ENCODE measurements at places on chromosomes 4 and X. TPM values are rescaled to one million over a fixed set of nuclear protein-coding genes. Genes with fewer than 3 reads are reported as not detected.

DNA sequence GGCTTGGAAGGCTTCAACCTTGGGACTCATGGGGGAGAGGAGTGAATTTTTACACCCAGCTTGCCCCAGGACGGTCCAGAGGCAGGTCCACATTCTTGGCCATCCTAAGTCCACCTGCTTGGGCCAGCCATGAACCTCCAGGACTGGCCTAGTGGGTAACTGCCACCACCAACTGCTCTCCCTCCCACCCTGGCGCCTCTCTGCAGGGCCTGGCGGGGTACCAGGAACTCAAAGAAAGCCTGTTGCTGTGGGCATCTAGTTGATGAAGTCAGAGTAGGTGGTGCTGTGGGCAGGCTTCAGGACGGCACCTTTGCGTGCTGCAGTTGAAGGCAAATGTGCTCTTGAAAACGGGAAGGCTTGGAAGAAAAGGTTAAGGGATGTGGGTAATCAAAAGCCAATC is 12.0 kb downstream of the BCOR start:
- H3K36me3 ChIP-seq: no peaks in the 10 kb centered on the region
- peak overlapping the region; percentile 63 for H3K4me3 ChIP-seq
- DNase-seq: no peak
- peak overlapping the region; percentile 44 for H3K27ac ChIP-seq
- H3K27me3 ChIP-seq: no peaks in the 10 kb centered on the region

GRCh38 chr4:79078339-79078738 is 139.1 kb upstream of the PAQR3 start:
- H3K27ac ChIP-seq: no peak overlapping the region
- H3K27me3 ChIP-seq: no peaks in the 10 kb centered on the region
- DNase-seq: no peak
- H3K4me1 ChIP-seq: no peaks in the 10 kb centered on the region

DNA sequence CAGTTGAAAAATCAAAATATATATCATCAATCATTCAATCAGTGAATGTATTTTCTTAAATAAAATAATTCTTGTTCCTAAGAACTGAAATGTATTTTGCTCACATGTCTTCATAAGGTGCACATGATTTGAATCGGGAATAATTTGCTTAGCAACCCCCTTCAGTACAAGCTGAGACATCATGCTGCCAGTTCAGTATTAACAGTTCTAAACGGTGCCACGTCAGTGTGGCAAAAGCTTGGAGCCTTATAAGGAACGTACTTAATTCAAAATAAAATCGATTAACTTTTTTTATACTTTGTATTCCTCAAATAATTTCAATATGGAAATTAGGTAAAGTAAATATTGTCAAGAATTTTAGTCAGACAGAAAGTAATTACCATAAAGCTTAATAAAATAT is 287.9 kb downstream of the CCSER1 start:
- H3K27ac ChIP-seq: no peak overlapping the region
- H3K4me3 ChIP-seq: no peak overlapping the region
- H3K36me3 ChIP-seq: no peaks in the 10 kb centered on the region
- no peaks in the 10 kb centered on the region for H3K4me1 ChIP-seq
- DNase-seq: no peak

- no peaks in the 10 kb centered on the region for H3K4me1 ChIP-seq
- no peak for DNase-seq
- H3K27me3 ChIP-seq: no peaks in the 10 kb centered on the region
- H3K27ac ChIP-seq: peak overlapping the region; percentile 54
- H3K36me3 ChIP-seq: no peaks in the 10 kb centered on the region
Measured at GRCh38 chr4:25929298-25929686, 15.3 kb downstream of the SMIM20 start.

DNA sequence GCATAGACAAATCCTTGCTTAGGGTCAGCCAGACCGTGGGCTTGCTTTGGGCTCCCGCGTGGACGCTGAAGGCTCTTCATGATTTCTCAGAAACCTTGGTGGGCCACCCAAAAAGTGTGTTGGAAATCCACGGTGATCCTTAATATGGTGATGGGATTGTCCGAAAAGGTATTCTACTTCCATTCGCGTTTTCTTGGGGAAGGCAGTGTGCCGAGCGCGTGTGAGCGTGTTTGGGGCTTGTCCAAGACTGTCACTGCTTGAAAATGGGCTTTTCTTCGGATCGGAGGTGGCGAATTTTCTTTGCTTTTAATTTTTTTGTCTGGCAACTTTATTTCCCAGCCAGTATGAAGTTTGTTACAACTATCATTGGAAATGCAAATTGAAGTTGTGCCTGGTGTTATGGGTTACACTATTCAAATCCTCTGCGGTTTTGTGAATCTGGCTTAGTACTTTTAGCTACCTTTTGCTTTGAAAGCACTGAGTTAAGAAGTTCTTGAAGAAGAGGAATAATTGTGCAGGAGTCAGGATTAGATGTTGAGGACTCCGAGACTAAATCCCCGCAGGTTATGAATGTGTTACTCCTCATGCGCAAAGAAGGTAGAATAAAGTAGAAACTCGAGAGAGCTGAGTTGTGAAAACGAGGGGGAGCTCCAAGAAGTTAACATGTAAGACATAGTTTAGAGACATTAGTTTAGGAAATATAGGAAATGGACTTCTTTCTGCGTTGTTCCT is 3.2 kb downstream of the SPRY1 start:
- H3K4me1 ChIP-seq: peaks cover 4% of the 10 kb centered on the region
- H3K36me3 ChIP-seq: no peaks in the 10 kb centered on the region
- DNase-seq: no peak
- peak overlapping the region; percentile 84 for H3K4me3 ChIP-seq
- H3K27ac ChIP-seq: peak overlapping the region; percentile 93

DNA sequence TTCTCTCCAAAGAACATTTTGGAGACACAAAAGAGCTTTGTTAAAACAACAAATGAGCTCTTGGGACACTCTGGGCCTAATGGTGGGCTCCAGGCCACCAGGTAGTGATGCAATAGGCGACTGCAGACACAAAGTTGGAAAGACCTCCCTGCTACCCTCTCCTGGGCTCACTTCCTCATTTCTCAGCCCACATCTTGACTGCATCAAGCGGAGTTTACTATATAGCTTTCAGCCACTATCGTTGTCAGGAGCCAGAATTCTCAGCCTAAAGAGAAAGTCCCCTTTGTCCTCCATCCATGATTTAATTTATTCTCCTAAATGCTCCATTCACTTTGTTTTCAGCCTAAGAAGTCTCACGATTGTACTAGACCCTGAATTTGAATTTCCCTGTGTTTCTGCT is 114.9 kb downstream of the EFHC2 start:
- H3K4me1 ChIP-seq: no peaks in the 10 kb centered on the region
- H3K27ac ChIP-seq: no peak overlapping the region
- DNase-seq: no peak
- H3K4me3 ChIP-seq: no peak overlapping the region
- no peaks in the 10 kb centered on the region for H3K36me3 ChIP-seq

DNA sequence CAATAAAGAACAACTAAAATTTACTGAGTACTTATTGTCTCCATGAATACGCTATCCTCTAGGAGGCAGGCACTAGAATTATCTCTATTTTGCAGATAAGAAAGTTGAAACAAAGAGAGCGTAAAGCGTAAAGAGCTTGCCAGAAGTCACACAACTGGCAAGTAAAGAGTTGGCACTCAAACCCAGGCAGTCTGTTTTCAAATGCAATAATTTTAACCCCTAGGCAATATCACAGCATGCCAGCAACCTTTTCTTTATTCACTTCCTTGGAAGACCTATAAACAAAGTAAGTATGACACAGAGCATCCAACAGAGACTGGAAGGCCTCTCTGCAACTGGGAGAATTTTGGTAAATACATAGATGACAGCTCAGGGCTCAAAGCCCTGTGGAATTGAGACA is 23.2 kb upstream of the AMELX start:
- no peaks in the 10 kb centered on the region for H3K4me1 ChIP-seq
- H3K4me3 ChIP-seq: no peak overlapping the region
- no peaks in the 10 kb centered on the region for H3K36me3 ChIP-seq

- no peaks in the 10 kb centered on the region for H3K4me1 ChIP-seq
- no peak overlapping the region for H3K27ac ChIP-seq
- no peaks in the 10 kb centered on the region for H3K36me3 ChIP-seq
- DNase-seq: no peak
Measured at GRCh38 chr4:172945611-172946010, 223.0 kb upstream of the GALNT7 start.

- no peaks in the 10 kb centered on the region for H3K4me1 ChIP-seq
- no peak overlapping the region for H3K27ac ChIP-seq
- DNase-seq: no peak
- no peaks in the 10 kb centered on the region for H3K36me3 ChIP-seq
Measured at GRCh38 chr4:31601793-31602192, 881.6 kb downstream of the PCDH7 start.

- H3K36me3 ChIP-seq: no peaks in the 10 kb centered on the region
- H3K4me3 ChIP-seq: no peak overlapping the region
- no peak for DNase-seq
- no peak overlapping the region for H3K27ac ChIP-seq
- no peaks in the 10 kb centered on the region for H3K27me3 ChIP-seq
Measured at GRCh38 chr4:115361781-115362180, 248.4 kb upstream of the NDST4 start.

DNA sequence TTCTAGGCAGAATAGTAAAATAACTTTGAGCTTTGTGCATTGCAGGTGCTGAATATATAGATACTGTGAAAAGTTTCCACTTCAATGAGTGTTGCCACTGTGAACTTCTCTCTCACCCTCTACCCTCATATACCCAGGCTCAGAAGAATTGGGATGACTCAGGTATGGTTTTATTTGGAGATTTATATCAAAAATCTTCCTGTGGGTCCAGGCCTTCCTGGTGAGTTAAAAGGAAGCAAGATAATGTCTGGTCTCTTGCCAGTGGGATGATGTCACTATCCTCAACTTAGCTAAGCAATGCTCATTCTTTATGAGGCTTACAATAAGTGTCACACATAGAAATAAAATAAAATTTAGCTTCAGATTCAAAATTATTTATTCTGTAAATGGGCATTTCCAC is 153.3 kb upstream of the TENT5D start:
- H3K27me3 ChIP-seq: no peaks in the 10 kb centered on the region
- H3K27ac ChIP-seq: no peak overlapping the region
- no peak for DNase-seq

- DNase-seq: no peak
- no peaks in the 10 kb centered on the region for H3K27me3 ChIP-seq
- no peaks in the 10 kb centered on the region for H3K4me1 ChIP-seq
- H3K4me3 ChIP-seq: no peak overlapping the region
- no peaks in the 10 kb centered on the region for H3K36me3 ChIP-seq
Measured at GRCh38 chr4:53671757-53672156, 80.5 kb upstream of the LNX1 start.

DNA sequence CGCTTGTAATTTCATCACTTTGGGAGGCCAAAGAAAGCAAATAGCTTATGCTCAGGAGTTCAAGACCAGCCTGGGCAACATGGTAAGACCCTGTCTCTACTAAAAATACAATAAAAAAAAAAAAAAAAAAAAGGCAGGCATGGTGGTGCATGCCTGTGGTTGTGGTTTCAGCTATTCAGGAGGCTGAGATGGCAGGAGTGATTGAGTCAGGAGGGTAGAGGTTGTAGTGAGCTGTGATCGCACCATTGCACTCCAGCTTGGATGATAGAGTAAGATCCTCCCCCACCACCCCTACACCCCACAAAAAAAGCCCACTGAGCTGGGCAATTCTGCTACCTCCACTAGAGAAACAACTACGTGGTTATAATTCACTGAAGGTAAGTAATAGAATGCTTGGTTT is 118.8 kb upstream of the PCDH18 start:
- H3K4me3 ChIP-seq: no peak overlapping the region
- H3K4me1 ChIP-seq: no peaks in the 10 kb centered on the region
- no peaks in the 10 kb centered on the region for H3K27me3 ChIP-seq
- no peak for DNase-seq
- no peak overlapping the region for H3K27ac ChIP-seq

DNA sequence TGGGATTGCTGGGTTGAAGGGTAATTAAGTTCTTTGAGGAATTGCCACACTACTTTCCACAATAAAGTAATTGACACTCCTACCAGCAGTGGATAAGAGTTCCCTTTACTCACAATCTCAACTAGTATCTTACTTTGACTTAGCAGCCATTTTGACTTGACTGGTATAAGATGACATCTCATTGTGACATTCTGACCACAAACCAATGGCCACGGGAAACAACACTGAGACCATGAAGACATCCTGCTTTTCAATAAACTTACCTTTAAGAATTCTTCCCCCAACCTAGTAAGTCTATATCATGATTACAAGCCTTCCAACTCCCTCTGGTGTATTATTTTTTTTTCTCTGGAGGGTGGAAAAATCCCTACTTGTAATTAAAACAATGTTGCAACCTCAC is 66.9 kb upstream of the WDR1 start:
- no peak overlapping the region for H3K4me3 ChIP-seq
- no peak overlapping the region for H3K27ac ChIP-seq
- no peaks in the 10 kb centered on the region for H3K4me1 ChIP-seq
- no peaks in the 10 kb centered on the region for H3K27me3 ChIP-seq
- H3K36me3 ChIP-seq: no peaks in the 10 kb centered on the region
- no peak for DNase-seq

DNA sequence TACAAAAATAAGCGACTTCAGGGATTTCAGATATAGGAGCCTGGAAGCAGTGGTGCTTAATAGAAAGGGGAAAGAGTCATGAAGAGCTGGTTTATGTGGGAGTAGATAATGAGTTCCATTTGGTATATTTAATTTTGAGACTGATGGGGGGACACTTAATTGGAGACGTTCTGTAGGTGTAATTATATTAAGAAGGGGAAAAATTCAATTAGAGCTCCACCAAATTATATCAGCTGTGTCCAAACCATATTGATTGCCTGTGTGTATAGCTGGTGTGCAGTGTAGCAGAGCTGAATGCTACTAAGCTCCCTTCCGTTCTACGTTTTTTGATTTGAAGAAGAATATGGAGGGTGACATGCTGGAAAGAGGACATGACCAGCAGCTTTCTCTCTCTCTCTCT is 282.3 kb downstream of the DMD start:
- DNase-seq: no peak
- H3K27ac ChIP-seq: no peak overlapping the region
- H3K27me3 ChIP-seq: no peaks in the 10 kb centered on the region
- H3K4me1 ChIP-seq: no peaks in the 10 kb centered on the region
- no peaks in the 10 kb centered on the region for H3K36me3 ChIP-seq

GRCh38 chrX:66046612-66047235 is 6.8 kb upstream of the VSIG4 start:
- H3K27ac ChIP-seq: no peak overlapping the region
- no peak for DNase-seq
- H3K36me3 ChIP-seq: no peaks in the 10 kb centered on the region
- no peaks in the 10 kb centered on the region for H3K27me3 ChIP-seq

DNA sequence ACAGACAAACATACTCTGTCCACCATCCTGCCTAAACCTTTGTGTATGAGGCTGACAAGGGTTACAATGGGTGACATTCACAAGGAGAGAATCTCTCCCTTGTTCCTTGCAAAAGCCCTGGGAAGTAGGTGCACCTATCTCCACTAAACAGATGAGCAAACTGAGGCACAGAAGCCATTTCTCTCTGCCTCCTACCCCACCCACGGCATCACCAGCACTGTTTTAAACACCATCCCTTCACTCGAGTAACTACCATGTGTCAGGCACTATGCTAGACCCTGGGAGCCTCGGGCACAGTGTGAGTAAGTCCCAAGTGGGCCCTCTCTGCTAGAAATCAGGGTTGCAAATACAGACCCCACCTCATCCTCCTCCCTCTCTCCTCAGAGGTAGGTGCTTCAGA is 899 bp downstream of the LYAR start:
- no peak for DNase-seq
- peaks cover 11% of the 10 kb centered on the region for H3K4me1 ChIP-seq

The HAND2 gene
- 6.0 TPM for total RNA-seq

The NHSL2 gene
- total RNA-seq: 58.1 TPM

The AFM gene
- not detected for total RNA-seq

The CD38 gene
- total RNA-seq: 1.4 TPM

The FOXP3 gene
- not detected for total RNA-seq

The NMU gene
- total RNA-seq: not detected

The AMTN gene
- total RNA-seq: not detected

The CLIC2 gene
- 34.3 TPM for total RNA-seq

The ATP1B4 gene
- total RNA-seq: not detected
